Hematopoietic multipotent progenitor cell treated with erythropoietin and hydrocortisone succinate and interleukin-3 and kit ligand, for 17 days (in vitro differentiated cells): ENCODE measurements at places on chromosomes 5 and 9.

DNA sequence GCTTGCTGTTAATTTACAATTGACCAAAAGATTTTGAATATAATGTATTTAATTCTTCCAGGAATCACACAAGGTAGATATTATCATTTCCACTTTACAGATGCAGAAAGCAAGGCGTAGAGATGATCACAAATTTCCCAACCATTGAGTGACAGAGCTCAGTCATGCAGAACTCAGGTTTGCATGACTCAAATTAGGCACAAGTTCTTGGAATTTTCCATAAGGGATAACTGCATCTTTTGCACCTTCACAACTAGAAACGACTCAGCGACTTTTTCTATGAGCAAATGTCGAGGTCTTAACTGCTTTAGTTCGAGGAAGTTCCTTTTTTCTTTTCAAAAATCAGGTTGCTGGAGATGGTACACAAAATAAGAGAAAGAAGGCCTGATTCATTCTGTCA lies 265.5 kb upstream of the PAPPA start:
- no peak for DNase-seq

- no peak for DNase-seq
Measured at GRCh38 chr5:63398346-63398745, 563.9 kb downstream of the HTR1A start.

DNA sequence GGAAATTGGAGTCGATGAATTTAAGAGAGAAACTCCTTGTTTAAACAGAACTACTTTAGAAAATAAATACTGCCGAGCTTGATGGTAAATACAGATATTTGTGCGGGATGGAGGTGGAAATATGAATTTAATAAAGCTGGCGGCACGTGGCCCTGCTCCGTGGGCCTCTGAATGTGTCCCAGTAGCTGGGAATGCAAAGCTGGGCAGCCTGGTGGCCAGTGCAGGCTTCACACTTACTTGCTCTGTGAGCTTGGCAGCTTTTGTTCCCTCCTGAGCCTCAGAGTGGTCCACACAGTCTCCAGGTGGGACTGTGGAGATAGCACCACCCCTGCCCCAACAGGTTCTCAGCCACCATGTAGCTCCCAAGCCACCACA lies 45.9 kb downstream of the BARX1 start:
- DNase-seq, result no peak

DNA sequence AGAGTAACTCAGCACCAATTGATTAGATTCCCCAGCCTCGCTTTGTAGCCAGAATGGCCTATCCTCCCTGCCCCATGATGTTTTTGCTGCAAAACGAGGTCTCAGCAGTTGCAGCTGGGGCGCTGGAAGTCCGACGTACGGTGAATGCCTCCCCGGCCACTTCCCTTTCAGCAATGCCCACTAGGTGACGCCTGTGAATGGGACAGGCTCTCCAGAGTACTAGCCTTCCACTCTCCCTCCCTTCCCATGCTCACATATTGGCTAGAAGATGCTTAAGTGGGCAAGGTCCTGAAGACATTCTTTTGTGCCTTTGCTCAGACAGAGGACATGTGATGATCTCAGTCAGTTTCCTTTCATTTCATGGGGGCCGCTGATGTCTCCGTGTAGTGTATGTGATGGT lies 50.8 kb downstream of the DMRT2 start:
- no peak for DNase-seq

GRCh38 chr5:8949908-8950307 lies 596.0 kb downstream of the SEMA5A start:
- DNase-seq, result no peak

GRCh38 chr5:42756606-42757601 lies at the start of gene CCDC152:
CCDC152 (plus strand) TSS chr5:42756818; CDS start chr5:42759122, 2,304 bp downstream.
- DNase-seq, result no peak

GRCh38 chr5:5421961-5422818 lies at the start of gene ICE1:
ICE1 (plus strand) TSS chr5:5422677; CDS start chr5:5422916, 239 bp downstream.
- peak; percentile 98 for DNase-seq

- DNase-seq, result no peak
Measured at GRCh38 chr5:40235471-40236400, 444.0 kb upstream of the PTGER4 start.

DNA sequence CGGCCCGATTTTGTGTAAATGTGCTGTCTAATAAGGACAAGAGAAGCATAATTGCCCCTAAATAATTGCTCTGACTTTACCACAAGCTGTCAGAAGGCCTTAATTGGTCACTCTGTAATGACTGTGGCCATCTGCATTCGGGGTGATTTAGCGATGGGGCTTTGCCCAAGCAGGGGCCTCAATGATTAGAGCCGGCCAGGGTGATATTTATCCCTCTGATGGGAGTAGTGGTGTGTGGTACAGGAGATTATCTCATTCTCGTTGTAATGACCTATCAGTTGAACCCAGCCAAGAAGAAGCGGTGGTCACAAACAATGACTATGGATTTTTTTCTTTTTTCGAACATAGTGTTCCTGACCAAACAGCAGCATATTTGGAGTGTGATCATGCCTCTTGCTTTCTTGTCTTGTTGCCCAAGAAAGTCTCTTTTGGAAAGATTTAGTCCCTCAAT lies 72.0 kb upstream of the SAP30L start:
- DNase-seq, result peak; percentile 69

- no peak for DNase-seq
Measured at GRCh38 chr5:59597690-59598546, 295.6 kb downstream of the PDE4D start.

- no peak for DNase-seq
Measured at GRCh38 chr5:37710965-37711364, 128.9 kb downstream of the GDNF start.

DNA sequence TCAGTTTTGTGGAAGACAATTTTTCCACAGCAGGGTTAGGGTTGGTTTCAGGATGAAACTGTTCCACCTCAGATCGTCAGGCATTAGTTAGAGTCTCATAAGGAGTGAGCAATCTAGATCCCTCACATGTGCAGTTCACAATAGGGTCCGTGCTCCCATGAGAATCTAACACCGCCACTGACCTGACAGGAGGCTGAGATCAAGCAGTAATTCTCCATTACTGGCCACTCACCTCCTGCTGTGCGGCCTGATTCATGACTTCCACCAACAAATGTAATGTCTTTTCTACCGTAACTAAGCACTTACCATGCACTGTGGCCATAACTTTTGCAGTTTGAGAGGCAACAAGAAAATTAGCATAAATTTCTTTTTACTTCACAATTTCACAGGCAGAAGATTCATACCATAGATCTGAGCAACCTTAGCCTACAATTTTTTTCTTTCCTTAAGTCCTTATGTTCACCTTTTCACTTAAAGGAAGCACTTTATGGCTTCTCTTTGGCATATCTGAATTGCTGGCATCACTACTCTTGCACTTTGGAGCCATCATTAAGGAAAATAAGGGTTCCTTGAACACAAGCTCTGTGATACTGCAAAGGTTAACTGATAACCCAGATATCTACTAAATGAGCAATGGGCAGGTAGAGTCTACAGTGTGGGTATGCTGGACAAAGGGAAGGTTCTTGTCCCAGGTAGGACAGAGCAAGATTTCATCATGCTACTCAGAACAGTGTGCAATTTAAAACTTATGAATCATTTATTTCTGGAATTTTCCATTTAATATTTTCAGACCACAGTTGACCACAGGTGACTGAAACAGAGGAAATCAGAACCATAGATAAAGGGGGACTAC lies 83.0 kb upstream of the IFNK start:
- DNase-seq, result no peak

DNA sequence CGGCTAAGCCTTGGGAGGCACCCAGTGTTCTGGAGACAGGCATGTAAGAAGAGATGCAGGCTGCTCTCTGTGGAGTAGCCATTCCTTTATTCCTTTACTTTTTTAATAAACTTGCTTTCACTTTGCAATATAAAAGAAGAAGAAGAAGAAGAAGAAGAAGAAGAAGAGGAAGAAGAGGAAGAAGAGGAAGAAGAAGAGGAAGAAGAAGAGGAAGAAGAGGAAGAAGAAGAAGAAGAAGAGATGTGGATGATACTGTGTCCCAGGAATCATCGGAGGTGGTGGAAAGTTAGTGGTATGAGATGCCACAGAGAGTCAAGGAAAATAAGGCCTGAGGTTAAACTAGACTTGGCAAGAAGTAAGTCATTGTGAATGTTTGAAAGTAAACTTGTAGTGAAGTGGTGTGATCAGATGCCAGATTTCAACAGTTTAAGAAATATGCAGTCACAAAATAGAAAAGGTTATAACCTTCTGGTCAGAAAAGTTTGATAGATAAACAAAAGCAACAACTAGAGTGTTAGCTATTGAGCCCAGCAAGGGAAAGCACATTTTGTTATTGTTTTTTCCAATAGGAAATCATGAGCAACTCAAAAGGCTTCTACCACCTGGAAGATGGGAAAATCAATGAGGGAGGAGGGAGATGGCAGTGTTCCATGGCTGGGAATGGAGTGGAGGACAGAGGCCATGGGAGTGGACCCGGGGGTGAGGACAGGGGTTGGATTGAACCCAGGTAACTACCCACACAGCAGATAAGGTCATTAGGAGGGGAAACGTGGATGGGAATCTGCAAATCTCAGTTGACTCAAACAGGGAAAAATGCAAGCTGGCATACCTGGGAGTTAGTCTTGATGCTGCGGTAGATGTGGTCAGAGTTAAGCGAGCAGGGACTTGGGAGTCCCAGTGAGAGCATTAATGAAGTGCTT lies 16.8 kb downstream of the AOPEP start:
- no peak for DNase-seq

- DNase-seq, result no peak
Measured at GRCh38 chr9:14710804-14711203, 11.7 kb downstream of the CER1 start.

- no peak for DNase-seq
Measured at GRCh38 chr9:115877852-115878438, 275.6 kb upstream of the PAPPA start.

DNA sequence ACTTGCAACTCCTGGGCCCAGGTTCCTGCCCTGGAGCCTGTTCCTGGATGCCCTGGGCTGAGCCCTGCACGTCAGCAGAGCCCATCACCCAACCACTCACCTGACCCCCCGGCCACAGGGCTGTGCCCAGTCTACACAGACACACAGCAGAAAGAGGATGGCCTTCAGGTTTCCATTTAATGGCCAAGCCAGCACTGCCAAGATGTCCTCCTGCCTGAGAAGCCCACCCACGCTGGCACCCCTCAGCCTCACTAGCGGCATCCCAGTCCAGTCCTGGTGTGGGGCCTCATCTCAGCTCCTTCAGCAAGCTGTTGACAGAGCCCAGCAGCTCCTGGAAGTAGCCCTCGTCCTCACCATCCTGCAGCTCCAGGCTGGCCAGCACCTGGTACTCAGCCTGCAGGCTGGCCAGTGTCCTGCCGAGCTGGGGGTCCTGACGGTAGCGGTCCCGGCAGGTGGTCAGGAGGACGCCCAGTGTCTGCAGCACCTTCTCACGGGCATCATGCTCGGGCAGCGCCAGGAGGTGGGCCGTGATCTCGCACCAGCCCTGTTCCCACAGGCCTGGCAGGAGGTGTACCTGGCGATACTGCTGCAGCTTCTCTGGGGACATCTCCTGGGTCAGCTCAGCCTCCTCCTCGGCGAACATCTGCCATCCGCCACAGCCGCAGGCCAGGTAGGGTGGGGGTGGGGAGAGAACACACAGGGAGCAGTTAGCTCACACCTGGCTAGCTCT lies 71.9 kb upstream of the LRRTM2 start:
- no peak for DNase-seq

DNA sequence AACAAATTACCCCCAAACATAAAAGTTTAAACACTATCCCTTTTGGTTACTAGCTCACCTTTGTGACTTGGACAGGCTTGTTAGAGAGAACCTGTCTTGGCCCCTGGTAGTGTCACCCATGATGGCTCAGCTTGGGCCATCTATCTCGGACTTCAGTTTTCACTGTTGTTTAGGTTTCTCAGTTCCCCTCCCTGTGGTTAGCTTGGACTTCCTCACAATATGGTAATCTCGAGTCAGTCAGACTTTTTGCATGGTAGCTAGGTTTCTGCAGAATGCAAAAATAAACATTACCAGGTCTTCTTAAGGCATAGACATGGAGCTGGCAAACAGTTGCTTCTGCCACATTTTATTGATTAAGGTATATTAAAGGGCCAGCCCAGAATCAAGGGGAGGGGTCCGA lies 324.3 kb upstream of the RORB start:
- no peak for DNase-seq

- DNase-seq, result no peak
Measured at GRCh38 chr9:98793031-98793430, 3.3 kb downstream of the ANKS6 start.
